Spinal cord (tissue), 10 donors: ENCODE measurements at places on chromosomes 2 and 18. TPM values are rescaled to one million over a fixed set of nuclear protein-coding genes. Genes with fewer than 3 reads are reported as not detected.

GRCh38 chr18:76860411-76860810 lies 38.1 kb downstream of the ZNF236 start:
- no peak for DNase-seq

- no peak for DNase-seq
Measured at GRCh38 chr2:6211236-6211635, 519.1 kb downstream of the SOX11 start.

DNA sequence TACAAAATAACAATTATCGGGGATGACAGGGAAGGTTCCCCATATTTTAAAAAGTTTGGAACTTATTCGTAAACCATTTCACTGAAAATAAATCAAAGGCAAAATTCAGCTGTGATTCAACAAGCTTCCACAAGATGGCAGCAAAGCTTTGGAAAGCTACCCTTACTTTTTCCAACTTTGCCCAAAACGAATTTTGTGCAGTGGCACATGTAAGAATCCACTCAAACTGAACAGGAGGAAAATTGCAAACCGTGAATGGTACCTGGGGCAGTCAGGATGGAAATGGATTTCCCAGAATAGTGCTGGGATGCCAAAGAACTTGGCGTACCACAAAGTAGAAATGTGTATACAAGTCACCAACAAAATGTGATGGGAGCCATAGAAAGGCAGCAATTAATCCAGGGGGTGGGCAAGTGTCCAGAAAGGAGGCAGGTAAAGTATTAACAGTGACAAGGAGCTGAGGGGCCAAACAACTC lies 10.7 kb downstream of the RPL31 start:
- DNase-seq, result peak; percentile 79

DNA sequence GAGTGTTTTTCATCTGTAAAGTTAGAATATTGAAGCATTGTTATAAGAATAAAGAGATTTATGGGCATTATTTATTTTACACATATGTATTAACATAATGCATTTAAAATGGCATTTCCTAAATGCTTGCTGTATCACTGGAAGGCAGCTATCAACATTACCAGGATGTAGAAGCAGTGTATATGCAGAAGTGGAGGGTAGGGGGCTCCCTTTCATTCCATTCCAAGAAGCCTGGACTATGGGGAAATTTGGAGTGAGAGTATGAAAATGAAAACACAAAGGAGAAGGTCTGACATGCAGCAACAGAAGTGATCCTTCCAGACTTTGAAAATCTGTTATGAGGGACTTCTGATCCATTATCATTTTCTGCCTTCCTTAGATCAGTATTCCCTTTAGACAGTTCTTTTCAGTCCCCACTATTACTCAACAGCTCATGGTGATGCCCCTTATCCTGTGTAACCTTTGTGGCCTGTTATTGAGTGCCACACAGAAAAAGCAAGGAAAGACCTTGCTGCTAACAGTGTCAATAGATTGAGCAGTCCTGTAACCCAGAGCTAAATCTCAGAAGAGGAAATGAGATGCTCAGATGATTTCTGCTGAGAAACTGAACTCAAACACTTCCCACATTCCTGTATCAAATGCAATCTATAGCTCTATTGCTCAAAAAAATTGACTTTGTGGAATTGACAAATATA lies 216.6 kb downstream of the HNMT start:
- no peak for DNase-seq

ABCG8 gene
- 1.1 TPM for total RNA-seq

CENPA gene
- 5.5 TPM for total RNA-seq

CPO gene
- 0.33 TPM for total RNA-seq
